NCI-H524 treated with DMSO at 0.1 percent for 48 hours (cell line): ENCODE measurements at places on chromosomes 5 and 9.

DNA sequence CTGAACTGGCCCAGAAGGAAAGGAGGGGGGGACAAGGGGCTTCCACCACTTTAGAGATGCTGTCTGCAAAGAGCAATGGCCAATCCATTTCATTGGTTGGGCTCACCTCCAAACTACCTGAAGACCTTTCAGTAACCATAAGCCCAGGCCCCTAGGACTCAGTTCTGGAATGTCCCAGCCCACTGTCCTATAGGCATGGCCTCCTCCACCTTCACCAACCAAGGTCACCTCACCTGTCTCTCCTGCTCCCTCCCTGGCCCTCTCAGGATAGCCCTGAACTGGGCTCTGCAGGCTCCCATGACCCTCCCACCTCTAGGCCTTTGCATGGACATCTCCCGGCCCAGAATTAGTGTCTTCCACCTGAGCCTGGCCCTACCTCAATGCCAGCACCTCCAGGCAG, 22.4 kb downstream of the S1PR3 start:
- DNase-seq: no peak

DNA sequence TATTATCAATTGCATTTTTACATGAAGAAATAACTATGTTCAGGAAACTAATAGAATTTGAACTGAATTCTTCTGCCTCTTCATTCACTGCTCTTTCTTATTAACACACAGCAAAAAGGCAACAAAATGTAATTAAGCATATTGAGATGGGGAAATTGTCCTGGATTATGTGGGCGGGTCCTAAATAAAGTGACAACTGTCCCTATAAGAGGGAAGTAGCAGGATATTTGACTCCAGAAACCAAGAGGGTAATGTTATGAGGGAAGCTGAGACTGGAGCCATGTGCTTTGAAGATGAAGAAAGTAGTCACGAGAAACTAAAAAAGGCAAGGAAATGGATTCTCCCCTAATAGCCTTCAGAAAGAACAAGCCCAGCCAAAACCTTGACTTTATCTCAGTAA, 311.2 kb upstream of the PIK3R1 start:
- DNase-seq: no peak

- DNase-seq: no peak
Observed at GRCh38 chr5:181134259-181134658, 3.3 kb upstream of the OR2V1 start.

DNA sequence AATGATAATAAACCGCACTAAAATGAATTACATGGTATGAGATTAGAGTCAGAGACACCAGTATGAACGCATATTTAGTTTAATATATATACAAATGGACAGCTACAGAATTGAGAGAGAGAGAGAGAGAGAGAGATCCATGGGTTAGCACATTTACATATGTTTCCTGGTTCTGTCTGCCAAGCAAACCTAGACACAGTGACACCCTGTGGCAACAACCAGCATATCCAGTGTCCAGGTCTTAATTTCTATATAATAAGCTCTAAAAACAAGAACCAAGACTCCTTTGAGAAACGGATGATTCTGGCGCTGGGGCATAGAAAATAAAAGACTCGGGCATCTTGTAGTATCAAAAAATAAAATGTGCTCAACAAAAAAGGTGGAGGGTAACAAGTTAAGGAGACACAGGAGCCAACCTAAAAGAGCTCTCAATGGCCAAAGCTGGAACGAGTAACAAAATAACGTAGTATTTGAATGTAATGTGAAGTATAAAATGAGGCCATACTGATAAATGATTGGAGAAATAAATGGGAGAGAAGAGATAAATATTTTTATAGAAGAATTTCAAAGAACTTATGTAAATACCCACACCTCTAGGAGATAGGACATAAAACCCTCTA, 84.5 kb downstream of the RFX3 start:
- DNase-seq: no peak

GRCh38 chr5:11557063-11557462, 347.2 kb downstream of the CTNND2 start:
- DNase-seq: no peak

GRCh38 chr5:142204219-142204618, 95.6 kb downstream of the NDFIP1 start:
- no peak for DNase-seq
